Head of caudate nucleus (tissue), 42 donors: ENCODE measurements at places on chromosomes 1 and 21.

- no peak for DNase-seq
Measured at GRCh38 chr1:81681601-81682266, 119.0 kb upstream of the ADGRL2 start.

DNA sequence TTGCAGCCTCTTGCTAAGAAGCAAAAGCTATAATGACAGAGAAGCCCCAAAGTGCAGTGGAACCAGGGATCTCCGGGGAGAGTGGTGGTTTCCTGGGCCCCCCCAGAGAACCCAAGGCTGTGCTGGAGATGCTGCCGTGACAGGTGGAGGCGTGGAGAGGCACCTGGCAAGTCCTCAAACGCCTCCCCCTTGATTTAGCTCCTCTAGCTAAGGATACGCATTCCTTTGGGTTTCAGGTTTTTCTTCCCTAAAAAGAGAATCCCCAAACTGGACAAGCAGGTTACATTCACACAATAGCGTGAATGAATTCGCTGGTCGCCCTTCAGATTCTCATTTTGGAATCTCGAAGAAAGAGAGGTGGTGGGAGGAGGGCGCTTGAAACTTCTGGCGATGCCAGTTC, 853 bp upstream of the ATP1A1 start:
- DNase-seq: peak; percentile 14

GRCh38 chr1:100614570-100614969, 76.6 kb downstream of the GPR88 start:
- DNase-seq: no peak

GRCh38 chr1:85681087-85681486, 27.1 kb downstream of the ZNHIT6 start:
- no peak for DNase-seq

DNA sequence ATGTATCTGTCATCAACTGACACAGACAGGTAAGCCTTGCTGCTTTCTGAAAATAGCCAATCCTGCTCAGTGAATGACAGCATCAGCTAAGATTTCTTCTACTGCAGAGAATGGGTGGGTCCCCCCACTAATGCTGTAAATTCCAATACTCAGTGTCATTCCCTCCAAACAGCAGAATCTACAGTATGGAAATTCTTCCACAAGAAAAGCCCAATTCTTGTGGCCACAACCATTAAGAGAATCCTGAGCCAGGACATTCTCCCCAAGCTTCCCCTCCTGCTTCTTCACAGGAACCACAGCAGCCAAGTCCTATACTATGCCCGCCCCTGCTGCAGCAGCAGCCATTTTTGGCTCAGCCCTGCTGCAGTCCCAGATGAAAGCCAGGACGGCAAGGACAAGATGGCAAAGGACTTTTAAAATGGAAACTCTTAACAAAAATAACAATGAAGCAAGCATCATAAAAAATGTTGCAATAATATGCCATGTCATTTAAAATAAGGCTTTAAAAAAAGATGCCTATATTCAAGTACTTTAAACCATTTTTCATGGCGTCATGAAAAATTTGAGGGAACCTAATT, 26.8 kb downstream of the EIF4G3 start:
- peak; percentile 38 for DNase-seq
